ENCODE measurements at places on chromosomes 5 and 9.

DNA sequence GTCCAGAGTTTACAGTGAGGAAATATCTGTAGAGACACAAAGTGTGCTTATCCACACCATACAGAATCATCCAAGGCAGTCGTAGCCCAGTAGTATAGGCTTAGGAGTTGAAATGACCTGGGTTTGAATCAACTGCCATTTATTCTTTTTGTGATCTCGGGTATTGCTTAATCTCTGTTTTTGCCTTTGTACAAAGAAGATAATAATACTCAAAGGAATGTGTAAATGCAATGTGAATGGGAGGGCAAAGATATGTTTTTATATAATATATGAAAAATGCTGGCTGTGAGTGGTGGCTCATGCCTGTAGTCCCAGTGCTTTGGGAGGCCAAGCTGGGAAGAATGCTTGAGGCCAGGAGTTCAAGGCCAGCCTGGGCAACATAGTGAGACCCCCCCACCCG lies 141.1 kb downstream of the SPATA31D1 start:
- no peak for DNase-seq

DNA sequence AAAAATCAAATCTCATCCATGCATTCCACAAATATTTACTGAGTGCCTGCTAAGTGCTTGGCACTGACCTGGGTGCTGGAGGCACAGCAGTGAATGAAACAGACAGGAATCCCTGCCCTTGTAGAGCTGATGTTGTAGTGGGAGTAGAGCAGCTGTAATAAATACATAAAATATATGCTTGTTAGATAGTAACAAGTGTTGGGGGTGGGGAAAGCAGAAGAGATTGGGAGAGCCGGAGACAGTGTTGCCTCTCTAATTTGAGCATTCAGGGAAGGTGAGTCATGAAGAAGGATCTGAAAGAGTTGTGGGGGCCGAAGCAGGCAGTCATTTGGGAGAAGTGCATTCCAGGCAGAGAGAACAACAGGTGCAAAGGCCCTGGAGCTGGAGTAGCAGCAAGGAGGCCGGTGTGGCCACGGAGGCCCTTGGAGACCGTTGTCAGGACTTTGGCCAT lies 97.9 kb downstream of the ZNF618 start:
- DNase-seq: no peak

GRCh38 chr9:90112788-90113187 lies 508.0 kb downstream of the GADD45G start:
- DNase-seq: no peak

DNA sequence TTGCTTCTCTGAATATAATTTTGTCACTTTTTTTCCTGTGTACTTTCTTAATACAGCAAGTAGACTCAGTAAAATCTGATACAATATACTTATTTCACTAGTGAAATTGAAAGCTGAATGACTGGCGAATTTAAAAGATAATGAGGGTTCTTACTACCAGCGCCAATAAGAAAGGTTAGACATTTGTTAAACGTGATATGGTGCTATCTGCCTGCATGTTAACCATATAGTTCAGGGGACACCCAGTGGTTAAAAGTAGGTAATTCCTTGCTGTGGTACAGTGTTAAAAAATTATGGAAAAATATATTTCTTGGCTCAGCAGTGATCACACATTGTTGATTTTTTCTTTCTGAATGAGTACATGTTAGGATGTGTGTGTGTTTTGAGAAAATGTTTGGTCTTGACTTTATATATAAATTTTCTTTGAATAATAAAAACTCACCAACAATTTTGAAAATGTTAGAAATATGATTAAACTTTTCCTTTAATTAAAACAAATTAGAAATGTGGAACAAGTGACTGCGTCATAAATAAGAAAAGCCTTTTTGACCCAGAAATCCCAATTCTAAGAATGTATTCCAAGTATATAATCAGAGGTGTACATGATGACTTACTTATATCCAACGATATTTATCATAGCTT lies 25.8 kb downstream of the CAST start:
- no peak for DNase-seq

- no peak for DNase-seq
Measured at GRCh38 chr5:51385216-51385615, 2.0 kb downstream of the ISL1 start.

- no peak for DNase-seq
Measured at GRCh38 chr5:30197662-30198061, 995.8 kb upstream of the CDH6 start.

- no peak for DNase-seq
Measured at GRCh38 chr9:96540106-96540505, 79.5 kb downstream of the CDC14B start.
